ENCODE measurements at places on chromosomes 12 and 14.

GRCh38 chr14:88961214-88961613, 136.8 kb downstream of the TTC8 start:
- no peak for DNase-seq

- no peak for DNase-seq
These were observed 72.6 kb downstream of the PPM1H start for GRCh38 chr12:62862259-62862881.

DNA sequence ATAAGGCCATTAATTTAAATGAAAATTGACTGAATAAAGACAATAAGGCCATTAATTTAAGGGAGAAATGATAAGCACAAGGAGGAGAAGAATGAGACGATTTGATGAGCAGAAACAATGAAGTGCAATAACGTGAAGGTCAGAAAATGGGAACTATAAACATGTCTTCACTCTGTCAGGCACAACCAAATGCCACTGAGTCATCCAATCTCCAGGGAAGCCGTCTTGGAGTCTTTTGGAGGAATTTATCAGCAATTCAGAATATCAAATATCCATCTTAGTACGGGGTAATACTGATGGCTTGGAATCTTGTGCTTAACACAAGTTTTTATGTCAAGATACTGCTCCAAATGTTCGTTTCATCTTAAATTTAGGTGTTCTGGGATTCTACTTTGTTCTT, 159.9 kb downstream of the CAPZA3 start:
- DNase-seq = no peak

DNA sequence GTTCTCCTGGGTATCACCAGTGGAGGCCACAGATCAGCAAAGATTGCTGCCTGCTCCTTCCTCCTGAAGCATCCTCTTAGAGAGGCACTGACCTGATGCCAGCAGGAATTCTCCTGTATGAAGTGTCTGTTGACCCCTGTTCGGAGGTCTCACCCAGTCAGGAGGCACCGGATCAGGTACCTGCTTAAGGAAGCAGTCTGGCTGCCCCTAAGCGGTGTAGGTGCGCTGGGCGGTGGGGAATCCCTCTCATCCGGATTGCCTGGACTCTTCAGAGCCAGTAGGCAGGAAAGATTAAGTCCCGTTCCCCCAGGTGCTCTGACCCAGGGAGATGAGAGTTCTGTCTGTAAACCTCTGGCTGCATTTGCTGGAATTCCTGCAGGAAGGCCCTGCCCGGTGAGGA, 455.2 kb downstream of the CCDC91 start:
- DNase-seq = no peak

DNA sequence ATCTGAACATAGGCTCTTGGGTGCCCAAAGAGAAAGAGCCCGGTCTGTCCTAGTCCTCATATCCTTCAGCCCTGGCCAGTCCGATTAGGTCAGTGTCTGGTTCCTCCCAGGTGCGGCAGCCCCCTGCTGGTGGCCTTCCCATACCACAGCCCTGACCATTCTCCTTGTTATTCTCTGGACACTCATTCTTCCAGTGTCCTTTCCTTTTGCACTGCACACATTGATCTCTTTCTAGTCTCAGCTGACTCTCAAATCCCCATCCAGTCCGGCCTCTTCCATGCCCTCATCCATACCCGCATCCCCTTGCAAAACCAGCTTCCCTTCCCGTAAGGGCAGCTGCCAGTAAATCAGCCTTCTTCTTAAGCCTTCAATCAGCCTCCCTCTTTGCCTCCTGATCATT, 1316.3 kb downstream of the TMEM121 start:
- DNase-seq = no peak

GRCh38 chr12:24911271-24911791, 37.6 kb downstream of the BCAT1 start:
- DNase-seq = no peak

DNA sequence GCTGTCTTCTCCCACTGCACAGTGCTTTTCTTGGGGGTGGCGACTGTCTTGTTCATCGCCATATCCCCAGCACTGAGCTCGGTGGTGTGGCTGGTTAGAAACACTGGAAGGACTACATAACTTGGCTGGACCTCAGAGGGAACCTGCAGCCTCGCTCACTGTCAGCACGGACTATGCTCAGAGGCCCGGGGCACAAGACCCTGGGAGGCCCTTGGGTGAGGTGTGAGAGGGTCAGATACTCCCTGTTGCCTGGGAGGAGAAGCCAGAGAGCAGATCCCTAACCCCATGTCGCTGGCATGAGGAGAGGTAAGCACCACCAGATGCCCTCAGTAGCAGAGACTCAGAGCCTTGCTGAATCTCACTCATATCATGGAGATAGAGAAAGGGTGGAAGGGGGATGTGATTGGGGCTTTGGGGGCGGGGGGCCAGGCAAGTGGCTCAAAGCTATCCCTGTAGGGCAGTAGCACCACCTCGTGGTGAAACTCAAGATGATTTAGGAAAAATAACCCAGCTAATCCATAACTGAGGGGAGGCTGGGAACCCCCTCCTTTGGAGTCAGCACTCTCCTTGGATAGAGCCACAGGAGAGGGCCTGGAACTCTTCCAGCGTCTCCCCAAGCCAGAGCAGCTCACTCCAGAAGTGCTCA, 18.7 kb upstream of the HDAC7 start:
- DNase-seq = no peak

- no peak for DNase-seq
These were observed 872.7 kb downstream of the SLC16A7 start for GRCh38 chr12:60468546-60468945.

DNA sequence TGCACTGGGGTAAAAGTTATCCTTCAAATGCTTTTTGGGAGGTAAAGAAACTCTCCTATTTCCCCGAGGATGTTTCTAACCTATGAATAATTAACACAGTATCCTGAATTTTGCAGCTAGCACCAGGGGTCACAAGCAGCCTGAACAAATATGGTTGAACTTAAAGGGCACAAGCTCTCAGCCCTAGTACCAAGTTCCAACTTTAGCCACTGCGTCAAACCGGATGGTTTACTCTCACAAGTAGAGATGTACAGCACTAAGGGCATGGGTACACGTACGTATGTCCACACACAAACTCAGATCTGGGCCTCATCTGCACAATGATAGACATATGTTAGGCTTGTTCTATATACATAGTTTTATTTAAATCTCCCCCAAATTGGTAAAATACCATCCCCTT, 4.7 kb downstream of the CCDC88C start:
- no peak for DNase-seq

GRCh38 chr12:91332302-91332701, 149.7 kb upstream of the DCN start:
- DNase-seq = peak; percentile 22

GRCh38 chr14:54488318-54488645, 498 bp downstream of the GMFB start:
- DNase-seq = no peak

GRCh38 chr12:114193474-114193873, 212.5 kb downstream of the TBX5 start:
- DNase-seq = no peak
